ENCODE measurements at places on chromosomes 11 and 22.

- DNase-seq: no peak
Observed at GRCh38 chr22:32533265-32534111, 58.9 kb downstream of the FBXO7 start.

GRCh38 chr11:16606784-16607674 lies 131.4 kb upstream of the C11orf58 start:
- DNase-seq: no peak

GRCh38 chr11:102518296-102519094 lies 12.1 kb downstream of the MMP7 start:
- DNase-seq: no peak

GRCh38 chr11:66283461-66284105 lies 5.4 kb downstream of the YIF1A start:
- DNase-seq: no peak

GRCh38 chr11:118295815-118296454 lies 8.6 kb upstream of the CD3E start:
- DNase-seq: no peak

DNA sequence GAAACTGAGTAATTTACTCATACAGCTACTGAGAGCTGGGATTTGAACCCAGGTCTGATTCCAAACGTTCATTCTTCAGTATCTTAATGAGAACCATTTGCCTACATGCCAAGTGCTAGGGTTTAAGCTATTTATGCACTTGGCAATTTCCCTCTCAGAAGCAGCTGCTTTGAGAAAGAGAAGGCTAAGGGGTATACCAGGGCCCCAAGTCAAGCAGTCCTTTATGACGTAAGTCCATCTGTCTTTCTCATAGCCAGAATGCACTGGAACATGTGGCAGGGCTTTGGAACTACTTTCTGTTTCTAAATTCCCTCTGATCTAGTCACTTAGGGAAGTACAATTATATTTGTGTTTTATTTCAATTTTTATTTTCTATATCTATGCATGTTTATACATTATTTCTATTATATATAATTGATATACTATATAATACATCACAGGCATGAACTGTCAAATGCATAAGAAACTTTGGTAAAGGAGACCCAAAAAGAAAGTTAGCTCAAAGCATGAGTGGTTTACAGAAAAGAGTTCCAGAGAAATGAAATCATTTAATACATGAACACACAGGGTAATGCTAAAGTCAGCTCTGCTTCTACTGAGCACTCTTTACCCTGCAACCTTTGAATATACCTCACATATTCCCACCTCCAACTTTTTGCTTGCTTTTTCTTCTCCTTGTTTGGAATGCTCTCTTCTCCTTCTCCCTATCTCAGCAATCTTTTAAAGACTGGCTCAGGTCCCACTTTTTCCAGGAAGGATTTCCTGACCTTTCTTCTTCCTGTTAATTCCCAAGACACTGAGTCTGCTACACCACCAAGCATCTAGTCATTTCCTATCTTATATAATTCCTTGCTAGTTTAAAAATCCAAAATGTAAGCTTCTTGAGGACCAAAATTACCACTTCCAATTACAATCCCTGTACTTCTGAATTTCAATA lies 80.5 kb upstream of the GDPD4 start:
- no peak for DNase-seq

DNA sequence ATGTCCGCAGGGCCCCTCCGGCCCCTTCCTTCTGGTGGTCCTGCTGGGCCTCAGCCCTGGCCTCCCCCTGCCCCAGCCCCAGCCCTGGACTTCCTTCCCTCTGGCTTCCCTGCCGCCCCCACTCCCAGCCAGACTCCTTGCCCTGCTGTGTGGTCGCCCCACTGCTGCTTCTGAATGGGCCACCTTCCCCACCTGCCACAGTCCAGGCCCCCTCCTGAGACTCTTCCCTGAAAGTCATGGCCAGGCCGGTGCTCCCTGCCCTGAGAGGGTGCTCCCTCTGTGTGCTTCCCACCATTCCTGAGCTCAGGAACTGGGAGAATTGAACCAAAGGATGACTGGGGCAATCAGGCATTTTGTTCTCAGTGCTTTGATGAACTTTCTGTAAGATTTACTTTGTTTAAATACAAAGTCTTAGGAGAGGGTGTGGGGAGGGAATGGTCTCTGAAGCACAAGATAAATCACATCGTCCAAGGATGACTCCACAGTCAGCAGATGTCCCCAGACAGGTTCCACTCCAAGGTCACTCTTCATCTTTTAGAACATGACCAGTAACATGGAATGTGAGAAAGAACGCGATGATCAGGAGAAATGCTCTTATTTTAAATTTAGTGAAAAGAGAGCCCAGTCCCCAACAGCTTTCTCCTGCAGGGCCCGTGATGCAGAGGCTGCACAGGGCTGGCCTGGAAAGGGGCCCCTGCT lies 774 bp downstream of the APOBEC3D start:
- no peak for DNase-seq

GRCh38 chr11:26199331-26200095 lies 132.4 kb upstream of the ANO3 start:
- no peak for DNase-seq

- DNase-seq: no peak
Observed at GRCh38 chr11:131668500-131669400, 298.3 kb downstream of the NTM start.
